ENCODE measurements at places on chromosomes 1 and 21. TPM values are rescaled to one million over a fixed set of nuclear protein-coding genes. Genes with fewer than 3 reads are reported as not detected.

DNA sequence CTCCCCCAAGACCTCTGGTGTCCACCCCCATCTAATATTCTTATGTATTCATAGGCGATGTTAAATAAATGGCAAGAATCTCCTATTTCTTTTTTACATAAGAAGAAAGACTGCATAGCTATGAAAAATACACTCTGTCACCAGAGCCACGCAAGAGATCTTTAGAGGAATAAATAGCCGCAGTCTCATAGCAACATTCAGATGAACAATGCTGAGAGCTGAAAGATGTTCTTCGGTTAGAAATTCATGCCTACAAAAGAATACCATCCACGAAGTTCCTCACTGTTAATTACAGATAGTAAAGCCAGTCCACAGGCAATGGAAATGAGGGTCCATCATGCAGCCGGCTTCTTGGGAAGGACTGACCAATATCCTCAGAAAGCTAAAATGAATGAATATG, 76.0 kb upstream of the SOD1 start:
- DNase-seq, result no peak

GPA33 gene
- polyA plus RNA-seq, result 0.12 TPM

- no peak for DNase-seq
These were observed 28.4 kb downstream of the SDC3 start for GRCh38 chr1:30879940-30880677.

DNA sequence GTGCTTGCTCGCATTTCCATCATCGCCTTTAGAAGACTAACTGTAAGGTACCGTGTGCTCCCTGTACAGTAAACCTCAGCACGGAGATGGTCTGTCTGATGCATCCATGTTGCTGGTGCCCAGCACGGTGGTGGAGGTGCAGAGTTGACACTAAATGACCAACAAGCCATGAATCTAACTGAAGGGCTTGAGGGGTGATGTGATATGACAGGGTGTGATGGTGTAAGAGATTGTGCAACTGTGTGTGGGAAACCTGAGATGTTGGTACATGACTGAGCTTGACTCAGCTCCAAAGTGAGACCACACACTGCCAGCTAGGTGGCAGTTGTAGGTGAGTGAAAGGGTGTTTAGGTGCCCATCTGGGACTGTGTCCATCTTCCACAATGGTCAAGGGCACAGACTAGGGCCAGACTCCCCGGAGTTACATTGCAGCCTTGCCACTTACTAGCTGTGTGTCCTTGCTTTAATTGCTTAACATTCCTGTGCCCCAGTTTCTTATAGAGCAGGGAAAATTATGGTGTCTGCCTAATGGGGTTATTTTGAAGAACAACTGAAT, 21.4 kb downstream of the SLC2A1 start:
- no peak for DNase-seq

CR1L gene
- 0.87 TPM for polyA plus RNA-seq

DNA sequence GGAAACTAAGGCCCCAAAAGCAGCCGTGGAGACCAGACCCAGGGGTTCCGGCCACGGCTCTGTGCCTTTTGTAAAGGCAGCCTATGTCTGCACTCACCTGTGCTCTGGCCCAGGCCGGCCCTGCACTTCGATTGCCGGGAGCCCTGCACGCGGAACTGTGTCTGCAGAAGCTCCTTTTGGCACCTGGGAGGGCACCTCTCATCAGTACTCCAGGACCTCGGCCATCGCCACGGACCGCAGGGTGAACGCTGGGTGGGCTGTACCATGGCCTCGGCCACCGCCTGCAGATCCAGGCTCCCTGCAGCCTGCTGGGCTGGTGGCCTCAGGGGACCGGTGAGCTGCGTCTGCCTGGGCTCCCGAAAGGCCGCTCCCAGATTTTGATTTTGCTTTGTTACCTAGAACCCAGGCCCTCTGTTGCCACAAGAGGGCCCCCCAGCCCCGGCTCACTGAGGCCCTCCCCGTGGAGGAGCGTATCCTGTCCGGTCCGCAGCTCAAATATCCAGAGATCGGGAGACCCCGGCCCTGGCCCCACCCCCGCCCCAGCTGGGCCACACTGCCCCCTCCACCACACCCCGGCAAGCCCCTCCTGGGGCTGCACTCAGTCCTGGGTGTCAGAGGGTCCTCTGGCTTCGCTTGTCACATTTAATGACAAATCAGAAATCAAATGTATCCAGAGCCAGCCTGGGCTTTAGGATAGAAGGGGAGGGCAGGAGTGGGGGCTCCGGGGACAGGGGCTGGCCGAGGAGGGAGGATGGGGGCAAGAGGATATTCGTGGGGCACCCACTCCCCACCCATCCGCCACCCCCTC, 60.2 kb upstream of the PDE9A start:
- DNase-seq, result peak; percentile 60

DNA sequence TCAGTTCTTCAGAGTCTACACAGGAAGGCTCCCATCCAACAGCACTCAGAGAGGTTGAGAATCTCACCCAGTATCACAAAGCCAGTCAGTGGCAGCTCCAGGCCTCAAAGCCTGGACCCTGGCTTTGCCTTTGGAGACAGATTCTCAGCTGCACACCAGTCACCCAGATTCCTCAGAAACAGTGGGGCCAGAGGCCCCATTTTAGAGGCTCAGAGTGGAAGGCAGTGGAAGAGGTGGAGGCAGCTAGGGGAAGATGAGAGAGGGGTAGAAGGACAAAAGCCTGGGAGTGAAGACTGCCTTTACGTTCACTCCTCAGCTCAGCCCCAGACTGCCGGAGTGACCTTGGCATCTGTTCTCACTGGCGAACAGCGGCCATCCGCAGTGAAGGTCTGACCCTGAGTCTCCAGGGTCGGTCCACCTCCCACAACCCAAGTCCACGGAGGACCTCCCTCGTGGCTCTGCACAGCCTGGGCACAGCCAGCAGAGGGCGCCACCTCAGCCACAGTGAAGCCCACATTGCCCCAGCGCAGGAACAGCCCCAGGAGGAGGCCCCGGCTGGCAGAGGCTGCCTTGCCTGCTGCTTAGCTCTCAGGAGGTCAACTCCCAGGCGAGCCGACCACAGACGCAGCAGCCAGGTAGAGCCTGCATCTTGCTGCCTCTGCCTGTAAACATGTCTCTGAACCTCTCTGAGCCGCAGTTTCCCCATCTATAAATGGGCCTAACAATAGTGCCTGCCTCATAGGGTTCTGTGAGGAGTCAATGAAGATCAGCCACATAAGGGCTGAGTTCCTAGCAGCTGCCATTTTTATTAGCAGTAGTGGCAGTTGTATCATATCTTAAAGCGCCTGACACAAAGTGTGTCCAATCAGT, 5.9 kb upstream of the FNDC5 start:
- DNase-seq, result no peak

FMOD gene
- 72.7 TPM for polyA plus RNA-seq
